ENCODE measurements at places on chromosomes 2 and 18. TPM values are rescaled to one million over a fixed set of nuclear protein-coding genes. Genes with fewer than 3 reads are reported as not detected.

Gene COLEC11
- total RNA-seq: 2.5 TPM

Gene L3MBTL4
- total RNA-seq: 13.3 TPM

Gene SLC23A3
- 0.38 TPM for total RNA-seq

Gene PDCD1
- not detected for total RNA-seq

Gene POTEJ
- 0.04 TPM for total RNA-seq

Gene HK2
- 24.4 TPM for total RNA-seq

Gene ELOA2
- total RNA-seq: not detected

Gene BOLL
- total RNA-seq: not detected

DNA sequence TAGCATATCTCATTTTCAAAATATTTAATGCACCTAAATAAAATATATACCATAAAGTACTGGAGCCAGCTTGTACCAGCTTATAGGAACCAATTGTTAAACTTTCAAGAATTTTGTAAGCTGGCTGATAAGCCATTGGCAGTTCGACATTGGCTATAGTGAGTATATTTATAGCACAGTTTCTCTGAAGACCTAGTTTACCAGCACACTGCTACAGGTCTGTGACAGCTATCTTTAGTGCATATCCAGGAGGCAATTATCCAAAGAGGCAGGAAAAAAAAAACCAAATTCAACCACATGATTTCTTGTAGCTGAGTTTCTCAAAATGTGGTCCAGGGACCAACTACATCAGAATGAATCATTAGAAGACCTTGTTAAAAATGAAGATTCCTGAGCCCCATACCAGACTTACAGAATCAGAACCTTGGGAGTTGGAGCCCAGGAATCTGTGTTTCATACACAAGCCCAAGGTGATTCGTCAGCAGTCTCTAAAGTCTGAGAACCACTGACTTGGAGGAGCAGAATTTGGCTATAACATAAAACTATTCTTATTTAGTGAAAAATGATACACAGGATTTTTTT is 279.0 kb upstream of the NRP2 start:
- no peak overlapping the region for H3K4me3 ChIP-seq
- no peak for DNase-seq
- no peaks in the 10 kb centered on the region for H3K27me3 ChIP-seq
- H3K27ac ChIP-seq: no peak overlapping the region

DNA sequence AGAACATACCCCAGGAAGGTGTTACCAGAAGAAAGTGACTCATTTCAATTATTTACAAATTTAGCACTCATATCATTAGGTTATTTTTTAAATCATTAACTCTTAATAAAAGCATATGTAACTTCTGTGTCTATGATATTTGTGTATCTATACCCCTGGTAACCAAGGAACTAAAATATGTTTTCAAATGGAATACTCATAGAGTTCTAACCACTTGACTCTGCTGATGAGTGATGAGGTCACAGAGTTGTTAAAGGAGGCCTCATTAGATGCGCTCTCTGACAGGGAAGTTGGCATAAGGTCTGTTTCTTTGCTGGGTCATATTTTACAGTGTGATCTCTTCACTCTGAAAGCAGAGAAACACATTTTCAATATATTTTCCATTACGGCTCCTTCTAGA is 73.4 kb downstream of the CCDC150 start:
- no peak overlapping the region for H3K27ac ChIP-seq
- H3K4me3 ChIP-seq: no peak overlapping the region
- DNase-seq: no peak
- no peaks in the 10 kb centered on the region for H3K36me3 ChIP-seq
- no peaks in the 10 kb centered on the region for H3K27me3 ChIP-seq

DNA sequence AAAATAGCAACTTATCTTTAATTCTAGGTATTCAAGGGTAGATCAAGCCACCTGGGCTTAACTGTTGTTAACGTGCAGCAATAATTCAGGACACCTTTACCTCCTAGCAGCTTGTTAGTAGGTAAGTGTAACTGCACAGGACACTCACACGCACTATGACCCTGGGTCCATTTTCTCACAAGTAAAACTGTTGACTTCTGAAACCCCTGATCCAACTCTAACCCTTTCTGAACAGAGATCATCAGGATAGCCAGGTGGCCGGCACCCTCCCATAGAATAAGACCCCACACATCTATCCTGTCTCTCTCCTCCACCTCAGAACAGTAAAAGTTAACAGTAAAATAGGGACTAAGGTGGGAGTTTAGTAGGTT is 610 bp downstream of the SPC25 start:
- H3K27ac ChIP-seq: peak overlapping the region; percentile 58
- peak overlapping the region; percentile 89 for H3K4me3 ChIP-seq
- peaks cover 2% of the 10 kb centered on the region for H3K36me3 ChIP-seq
- DNase-seq: peak; percentile 31
- no peaks in the 10 kb centered on the region for H3K27me3 ChIP-seq

GRCh38 chr2:16183345-16183744 is 243.0 kb downstream of the MYCN start:
- peaks cover 18% of the 10 kb centered on the region for H3K27me3 ChIP-seq
- no peak overlapping the region for H3K4me3 ChIP-seq
- no peak overlapping the region for H3K27ac ChIP-seq
- no peaks in the 10 kb centered on the region for H3K4me1 ChIP-seq
- no peaks in the 10 kb centered on the region for H3K36me3 ChIP-seq

- H3K27ac ChIP-seq: no peak overlapping the region
- H3K27me3 ChIP-seq: peaks cover 8% of the 10 kb centered on the region
- DNase-seq: no peak
- no peaks in the 10 kb centered on the region for H3K36me3 ChIP-seq
- H3K4me1 ChIP-seq: peaks cover 46% of the 10 kb centered on the region
- H3K4me3 ChIP-seq: no peak overlapping the region
These were observed 102.2 kb upstream of the SERPINE2 start for GRCh38 chr2:224141304-224141703.

DNA sequence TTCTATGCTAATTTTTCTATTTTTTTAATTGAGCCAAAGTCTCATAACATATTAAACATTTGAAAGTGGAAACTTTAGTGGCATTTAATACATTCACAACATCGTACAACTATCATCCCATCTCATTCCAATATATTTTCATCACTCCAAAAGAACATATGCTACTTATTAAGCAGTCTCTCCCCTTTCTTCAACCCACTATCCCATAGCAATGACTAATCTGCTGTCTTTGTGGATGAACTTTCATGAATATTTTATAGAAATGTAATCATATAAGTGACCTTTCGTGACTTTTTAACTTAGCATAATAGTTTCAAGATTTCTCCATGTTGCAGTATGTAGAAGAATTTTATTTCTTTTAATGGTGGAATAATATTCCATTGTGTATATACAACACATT is 90.3 kb downstream of the CCDC178 start:
- no peak overlapping the region for H3K4me3 ChIP-seq
- no peaks in the 10 kb centered on the region for H3K4me1 ChIP-seq
- DNase-seq: no peak
- no peaks in the 10 kb centered on the region for H3K36me3 ChIP-seq
- no peak overlapping the region for H3K27ac ChIP-seq

- no peaks in the 10 kb centered on the region for H3K27me3 ChIP-seq
- H3K36me3 ChIP-seq: no peaks in the 10 kb centered on the region
- H3K4me1 ChIP-seq: peaks cover 69% of the 10 kb centered on the region
- H3K27ac ChIP-seq: no peak overlapping the region
- DNase-seq: no peak
These were observed 11.0 kb upstream of the PLEKHM3 start for GRCh38 chr2:208036357-208036756.

DNA sequence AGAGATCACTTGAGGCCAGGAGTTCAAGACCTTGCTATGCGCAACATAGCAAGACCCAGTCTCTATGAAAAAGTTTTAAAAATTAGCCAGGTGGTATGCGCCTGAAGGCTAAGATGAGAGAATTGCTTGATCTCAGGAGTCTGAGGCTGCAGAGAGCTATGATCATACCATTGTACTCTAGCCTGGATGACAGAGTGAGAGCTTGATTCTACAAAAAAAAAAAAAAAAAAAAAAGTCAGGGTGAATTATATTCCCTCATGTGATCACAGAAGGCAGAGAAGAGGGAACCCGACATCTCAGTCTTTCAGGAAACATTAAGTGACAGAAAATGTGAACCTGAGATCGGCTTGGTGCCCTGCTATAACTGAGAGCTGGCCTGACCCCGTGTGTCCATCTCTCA is 171.2 kb upstream of the MSH6 start:
- no peak overlapping the region for H3K4me3 ChIP-seq
- H3K4me1 ChIP-seq: peaks cover 3% of the 10 kb centered on the region
- H3K36me3 ChIP-seq: no peaks in the 10 kb centered on the region
- no peak for DNase-seq

DNA sequence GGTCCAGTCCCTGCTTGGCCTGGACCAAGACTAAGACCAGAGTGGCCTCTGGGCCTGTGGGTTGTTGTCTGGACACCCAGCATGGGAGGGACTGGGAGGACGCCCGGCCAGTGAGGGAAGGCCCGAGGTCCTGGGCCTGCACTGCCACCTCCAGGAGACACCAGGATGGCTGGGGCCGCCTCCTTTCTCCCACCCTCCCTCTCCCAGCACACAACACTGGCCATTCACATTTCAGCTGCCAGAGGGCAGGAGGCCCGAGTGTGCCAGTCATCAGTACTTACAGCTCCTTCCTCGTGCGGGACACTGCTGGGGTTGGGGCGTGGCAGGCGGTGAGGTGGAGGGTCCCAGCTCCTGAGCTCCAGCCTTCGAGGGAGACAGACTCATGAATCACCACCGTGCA is 133.5 kb downstream of the ASB1 start:
- H3K36me3 ChIP-seq: no peaks in the 10 kb centered on the region
- peak; percentile 62 for DNase-seq
- peaks cover 5% of the 10 kb centered on the region for H3K27me3 ChIP-seq

DNA sequence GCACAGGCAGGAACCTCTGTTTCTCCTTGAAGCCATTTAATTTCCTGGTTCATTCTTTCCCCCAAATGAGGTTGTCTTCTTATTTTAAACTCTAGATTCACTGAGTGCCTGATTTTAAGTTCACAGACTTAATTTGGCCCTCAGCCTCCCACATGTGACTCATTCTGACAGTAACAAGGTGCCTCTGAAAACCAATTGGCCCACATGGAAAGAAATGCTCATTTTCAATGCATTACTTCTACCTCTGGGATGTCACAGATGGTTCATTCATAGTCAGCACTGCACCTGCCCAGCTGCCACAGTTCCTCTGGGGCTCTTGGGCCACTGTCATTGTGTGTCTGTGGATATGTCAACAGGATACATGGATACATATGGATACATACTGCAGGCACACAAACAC is 140.4 kb upstream of the CAPN13 start:
- H3K27me3 ChIP-seq: peaks cover 5% of the 10 kb centered on the region
- no peak for DNase-seq
- no peak overlapping the region for H3K27ac ChIP-seq
- H3K36me3 ChIP-seq: no peaks in the 10 kb centered on the region
- no peaks in the 10 kb centered on the region for H3K4me1 ChIP-seq

DNA sequence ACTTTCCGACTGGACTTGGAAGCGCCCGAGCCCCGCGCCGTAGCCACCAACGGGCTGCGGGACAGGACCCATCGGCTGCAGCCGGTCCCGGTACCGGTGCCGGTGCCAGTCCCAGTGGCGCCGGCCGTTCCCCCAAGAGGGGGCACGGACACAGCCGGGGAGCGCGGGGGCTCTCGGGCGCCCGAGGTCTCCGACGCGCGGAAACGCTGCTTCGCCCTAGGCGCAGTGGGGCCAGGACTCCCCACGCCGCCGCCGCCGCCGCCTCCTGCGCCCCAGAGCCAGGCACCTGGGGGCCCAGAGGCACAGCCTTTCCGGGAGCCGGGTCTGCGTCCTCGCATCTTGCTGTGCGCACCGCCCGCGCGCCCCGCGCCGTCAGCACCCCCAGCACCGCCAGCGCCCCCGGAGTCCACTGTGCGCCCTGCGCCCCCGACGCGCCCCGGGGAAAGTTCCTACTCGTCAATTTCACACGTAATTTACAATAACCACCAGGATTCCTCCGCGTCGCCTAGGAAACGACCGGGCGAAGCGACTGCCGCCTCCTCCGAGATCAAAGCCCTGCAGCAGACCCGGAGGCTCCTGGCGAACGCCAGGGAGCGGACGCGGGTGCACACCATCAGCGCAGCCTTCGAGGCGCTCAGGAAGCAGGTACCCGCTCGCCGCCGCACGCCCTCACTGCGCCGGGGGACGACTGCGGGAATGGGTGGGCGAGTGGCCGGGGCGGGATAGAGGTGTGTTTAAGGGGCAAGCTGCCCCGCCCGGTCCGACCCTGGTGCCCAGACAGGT is 713 bp downstream of the ATOH8 start:
- no peaks in the 10 kb centered on the region for H3K36me3 ChIP-seq
- peak; percentile 77 for DNase-seq
- no peak overlapping the region for H3K27ac ChIP-seq
- H3K4me3 ChIP-seq: peak overlapping the region; percentile 67
- H3K27me3 ChIP-seq: peaks cover 10% of the 10 kb centered on the region
- H3K4me1 ChIP-seq: peaks cover 60% of the 10 kb centered on the region
